AML-193 (cell line): ENCODE measurements at places on chromosomes 11 and 22.
A peak's percentile ranks its signal among the peaks of the same experiment; 100 is the strongest.

GRCh38 chr22:47574556-47574955 is 812.1 kb downstream of the TBC1D22A start:
- no peak for DNase-seq

GRCh38 chr11:111566324-111566723 is 25.8 kb downstream of the LAYN start:
- DNase-seq, result no peak

- DNase-seq, result no peak
These were observed 161.9 kb downstream of the INSC start for GRCh38 chr11:15276621-15277020.

DNA sequence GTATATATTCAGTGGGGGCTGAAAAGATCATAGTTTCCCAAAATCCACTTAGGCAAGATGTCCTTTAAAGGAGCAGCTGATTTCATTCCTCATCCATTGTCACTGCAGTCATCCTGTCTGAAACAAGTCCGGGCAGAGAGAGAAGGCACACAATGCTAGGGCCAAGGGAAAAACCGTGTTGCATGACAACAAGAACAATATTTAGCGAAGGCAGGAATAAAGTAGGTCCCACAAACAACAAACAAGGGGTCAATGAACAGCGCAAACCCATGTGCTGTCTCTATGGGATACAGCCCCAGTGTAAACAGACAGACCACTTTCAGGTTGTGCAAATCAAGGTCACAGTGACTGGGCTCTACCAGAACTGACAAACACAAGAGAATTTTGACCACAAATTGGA is 9.0 kb downstream of the PAMR1 start:
- DNase-seq, result no peak

GRCh38 chr11:97325693-97326092 is 935.9 kb downstream of the JRKL start:
- no peak for DNase-seq

DNA sequence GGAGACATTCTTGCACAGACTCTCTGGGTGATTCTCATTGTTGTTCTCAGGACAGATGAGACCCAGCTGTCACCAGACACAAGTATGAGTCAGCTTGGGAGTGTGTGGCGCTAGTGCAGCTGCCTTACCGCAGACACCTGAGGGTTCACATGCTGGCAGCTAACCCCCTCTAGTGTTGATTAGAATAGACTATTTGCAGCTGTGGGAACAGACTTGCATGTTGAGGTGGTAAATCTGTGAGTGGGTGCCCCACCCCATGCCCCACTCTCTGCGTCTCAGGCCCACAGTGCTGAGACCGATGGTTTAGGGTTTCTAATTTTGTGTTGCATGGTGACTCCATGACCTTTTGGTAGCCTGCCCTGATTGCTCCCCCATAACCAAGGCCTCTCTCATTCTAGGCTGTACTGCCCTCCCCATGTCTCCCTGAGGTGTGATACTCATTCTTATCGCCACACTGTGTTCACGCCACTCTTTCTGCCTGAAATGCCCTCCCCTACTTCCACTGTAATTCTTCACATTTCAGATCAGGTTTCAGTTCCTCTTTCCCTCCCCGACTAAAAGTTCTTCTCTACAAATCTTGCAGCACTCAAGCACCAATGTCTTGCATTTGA is 73.7 kb upstream of the KIRREL3 start:
- DNase-seq, result peak; percentile 15

DNA sequence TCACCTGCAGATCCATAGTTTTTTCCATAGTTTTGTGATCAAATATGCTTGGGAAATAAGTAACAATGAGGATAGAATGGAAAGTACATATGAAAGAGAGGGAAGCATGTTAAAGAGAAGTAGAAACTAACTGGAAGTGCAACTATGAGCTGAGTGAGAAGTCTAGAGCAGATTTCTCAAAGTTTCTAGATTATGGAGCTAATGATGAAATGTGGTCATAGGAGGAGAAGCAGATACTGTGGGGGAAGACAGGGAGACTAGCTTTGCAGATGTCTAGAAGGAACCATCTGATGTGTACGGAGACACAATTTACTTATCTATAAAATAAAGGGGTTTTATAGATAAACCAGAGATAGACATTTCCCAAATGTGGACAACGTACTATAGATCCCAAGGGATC is 37.1 kb downstream of the RELT start:
- no peak for DNase-seq

GRCh38 chr11:119774172-119774763 is 45.3 kb upstream of the NECTIN1 start:
- DNase-seq, result no peak

DNA sequence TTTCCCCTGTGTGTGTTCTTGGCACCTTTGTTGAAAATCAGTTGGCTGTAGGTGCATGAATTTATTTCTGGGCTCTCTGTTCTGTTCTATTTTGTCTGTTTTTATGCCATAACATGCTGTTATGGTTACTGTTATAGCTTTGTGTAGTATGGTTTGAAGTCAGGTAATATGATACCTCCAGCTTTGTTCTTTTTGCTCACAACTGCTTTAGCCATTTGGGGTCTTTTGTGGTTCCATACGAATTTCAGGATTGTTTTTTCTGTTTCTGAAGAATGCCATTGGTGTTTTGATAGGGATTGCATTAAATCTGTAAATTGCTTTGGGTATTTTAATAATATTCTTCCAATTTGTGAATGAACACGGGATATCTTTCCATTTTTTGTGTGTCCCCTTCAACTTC is 4.7 kb downstream of the PEX26 start:
- DNase-seq, result no peak

DNA sequence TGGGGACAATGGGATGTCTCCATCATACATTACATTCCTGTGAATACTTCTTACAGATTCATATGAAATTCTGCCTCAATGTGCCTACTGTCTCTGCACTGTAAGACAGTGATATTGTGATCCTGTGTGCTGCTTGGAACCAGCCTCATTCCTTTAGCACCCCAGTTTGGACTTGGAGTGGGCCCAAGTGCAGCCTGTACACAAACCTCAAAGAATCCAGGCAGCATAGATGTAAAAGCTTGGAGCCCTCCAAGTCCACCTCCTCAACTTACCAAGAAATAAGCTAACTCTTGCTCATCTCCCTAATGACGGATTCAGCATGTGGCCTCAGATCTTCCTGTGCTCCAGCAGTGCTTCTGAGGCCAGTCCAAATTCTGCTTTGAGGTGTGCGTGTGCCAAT is 24.4 kb downstream of the GRAP2 start:
- DNase-seq, result no peak

DNA sequence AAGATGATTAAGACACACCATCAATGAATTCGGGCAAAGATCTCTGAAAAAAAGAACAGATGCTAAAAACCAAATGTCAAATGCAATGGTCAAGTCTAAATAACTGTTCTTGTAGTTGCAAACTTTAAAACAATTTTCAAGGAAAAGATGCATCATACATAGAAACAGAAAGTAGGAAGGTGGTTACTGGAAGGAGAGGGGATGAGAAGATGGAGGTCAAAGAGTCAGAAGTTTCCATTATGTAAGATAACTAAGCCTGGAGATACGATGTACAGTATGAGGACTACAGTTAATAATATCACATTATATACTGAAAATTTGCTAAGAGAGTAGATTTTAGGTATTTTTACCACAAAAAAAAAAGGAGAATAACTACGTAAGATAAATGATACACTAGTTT is 27.1 kb downstream of the CWF19L2 start:
- no peak for DNase-seq

- no peak for DNase-seq
These were observed 80.9 kb downstream of the PLEKHA7 start for GRCh38 chr11:16933291-16933690.

DNA sequence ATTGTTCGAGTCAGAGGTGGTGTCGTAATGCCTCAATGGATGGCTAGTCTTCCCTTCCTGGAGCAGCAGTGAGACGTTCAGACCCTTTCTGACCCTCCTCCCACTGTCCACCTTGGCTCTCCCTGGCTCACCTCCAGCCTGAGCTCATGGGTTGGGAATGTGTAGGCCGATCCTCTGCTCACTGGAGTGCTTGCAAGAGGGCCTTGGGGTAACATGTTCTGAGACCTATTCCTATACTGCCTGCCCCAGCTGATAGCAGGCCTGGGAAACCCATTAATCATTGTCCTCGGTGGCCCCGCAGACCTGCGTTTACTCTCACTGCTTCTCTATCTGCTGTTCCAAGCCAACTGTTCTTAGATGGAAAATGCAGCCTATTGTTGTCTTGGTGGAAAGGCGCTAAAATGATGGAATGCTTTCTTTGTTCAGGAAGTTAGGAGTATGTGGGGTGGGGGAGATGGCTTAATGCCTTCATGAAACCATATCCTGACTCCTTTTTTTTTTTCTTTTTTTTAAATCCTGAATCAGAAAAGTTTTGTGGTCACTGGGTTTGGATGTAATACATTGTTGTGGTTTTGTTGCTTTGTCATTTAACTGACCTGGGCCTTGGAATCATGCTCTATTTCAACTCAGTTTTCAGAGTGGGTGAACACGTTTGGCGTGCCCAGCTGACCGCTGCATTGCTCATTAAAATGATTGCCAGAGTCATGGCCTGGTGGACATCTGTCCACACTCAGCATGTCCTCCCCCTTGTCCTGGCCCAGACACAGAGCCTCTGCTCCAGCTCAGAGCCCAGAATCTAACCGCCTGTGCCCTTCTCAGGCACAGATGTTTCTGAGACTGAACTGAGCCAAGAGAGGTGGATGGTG is 72.5 kb downstream of the MICAL2 start:
- no peak for DNase-seq

- no peak for DNase-seq
These were observed 887.6 kb downstream of the OPCML start for GRCh38 chr11:132644520-132645239.

GRCh38 chr11:130206141-130206540 is 46.6 kb downstream of the ST14 start:
- no peak for DNase-seq

GRCh38 chr11:124644426-124645280 is 22.0 kb downstream of the TBRG1 start:
- peak; percentile 63 for DNase-seq

GRCh38 chr11:73461335-73461840 is 85.2 kb downstream of the RELT start:
- no peak for DNase-seq
